Fibroblast of lung (primary cell): ENCODE measurements at places on chromosomes 6 and 20. TPM values are rescaled to one million over a fixed set of nuclear protein-coding genes. Genes with fewer than 3 reads are reported as not detected.
A peak's percentile ranks its signal among the peaks of the same experiment; 100 is the strongest.

DNA sequence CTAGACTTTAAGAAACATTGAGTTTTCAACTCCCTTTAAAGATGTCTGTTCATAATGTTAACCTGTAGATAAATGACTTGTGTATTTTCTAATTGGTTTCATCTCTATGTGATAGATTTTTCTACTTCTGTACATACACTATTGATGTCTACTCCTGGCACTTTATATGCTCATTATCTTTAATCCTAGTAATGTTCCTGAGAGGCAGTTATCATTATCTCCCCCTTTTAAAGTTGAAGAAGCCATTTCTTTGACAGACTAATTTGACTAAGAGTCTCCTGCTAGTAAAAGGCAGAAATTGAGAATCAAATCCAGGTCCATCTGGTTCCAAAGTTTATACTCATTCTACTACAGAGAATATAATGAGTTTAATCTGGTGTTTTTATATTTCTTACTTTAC, 137.2 kb upstream of the SAMD5 start:
- DNase-seq = no peak

- no peak for DNase-seq
These were observed 43.1 kb downstream of the FOXC1 start for GRCh38 chr6:1652842-1653241.

DNA sequence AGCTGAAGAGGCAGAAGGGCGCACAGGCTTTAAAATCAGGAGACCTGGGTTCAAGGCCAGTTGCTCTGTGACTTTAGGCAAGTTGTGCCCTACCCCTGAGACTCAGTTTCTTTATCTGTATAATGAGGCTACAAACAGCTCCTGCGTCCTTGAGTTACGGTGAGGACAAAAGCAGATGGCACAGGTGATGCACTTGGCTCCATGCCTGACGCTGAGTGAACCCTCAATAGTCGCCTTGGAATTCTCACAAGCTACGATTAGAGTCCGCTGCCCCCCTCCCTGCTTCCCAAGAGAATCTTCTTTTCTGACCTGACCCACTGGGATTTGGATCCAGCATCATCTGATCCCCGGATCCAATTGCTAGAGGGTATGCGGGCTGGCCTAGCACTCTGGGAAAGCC, 6.4 kb downstream of the KCNG1 start:
- no peak for DNase-seq

DNA sequence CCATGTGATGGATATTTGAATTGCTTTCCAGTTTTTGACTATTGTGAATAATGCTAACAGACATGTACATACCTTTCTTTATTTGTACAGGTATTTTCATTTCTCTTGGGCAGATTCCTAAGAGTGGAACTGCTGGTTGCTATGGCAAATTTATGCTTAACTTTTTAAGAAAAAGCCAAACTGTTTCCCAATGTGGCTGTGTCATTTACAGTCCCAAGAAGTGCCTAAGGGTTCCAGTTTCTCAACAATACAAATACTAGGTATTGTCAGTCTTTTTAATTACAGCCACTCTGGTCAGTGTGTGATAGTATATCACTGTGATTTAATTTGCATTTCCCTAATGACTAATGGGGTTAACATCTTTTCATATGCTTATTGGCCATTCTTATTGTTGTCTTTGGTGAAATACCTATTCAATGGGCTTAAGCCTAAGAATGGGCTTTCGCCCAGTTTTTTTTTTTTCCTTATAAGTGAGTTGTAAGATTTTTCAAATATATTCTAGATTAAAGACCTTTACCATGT, 10.3 kb downstream of the REPS1 start:
- no peak for DNase-seq

- DNase-seq = peak; percentile 82
These were observed at the start of gene RNF146 for GRCh38 chr6:127266178-127266891. Gene RNF146 (plus strand): TSS chr6:127266864. CDS start chr6:127280339, 13,475 bp downstream.

- no peak for DNase-seq
These were observed 59.8 kb upstream of the FNDC1 start for GRCh38 chr6:159109391-159109790.

COL19A1 gene
- total RNA-seq = under 0.01 TPM in 1 of 2 replicates, not detected in the other

DNA sequence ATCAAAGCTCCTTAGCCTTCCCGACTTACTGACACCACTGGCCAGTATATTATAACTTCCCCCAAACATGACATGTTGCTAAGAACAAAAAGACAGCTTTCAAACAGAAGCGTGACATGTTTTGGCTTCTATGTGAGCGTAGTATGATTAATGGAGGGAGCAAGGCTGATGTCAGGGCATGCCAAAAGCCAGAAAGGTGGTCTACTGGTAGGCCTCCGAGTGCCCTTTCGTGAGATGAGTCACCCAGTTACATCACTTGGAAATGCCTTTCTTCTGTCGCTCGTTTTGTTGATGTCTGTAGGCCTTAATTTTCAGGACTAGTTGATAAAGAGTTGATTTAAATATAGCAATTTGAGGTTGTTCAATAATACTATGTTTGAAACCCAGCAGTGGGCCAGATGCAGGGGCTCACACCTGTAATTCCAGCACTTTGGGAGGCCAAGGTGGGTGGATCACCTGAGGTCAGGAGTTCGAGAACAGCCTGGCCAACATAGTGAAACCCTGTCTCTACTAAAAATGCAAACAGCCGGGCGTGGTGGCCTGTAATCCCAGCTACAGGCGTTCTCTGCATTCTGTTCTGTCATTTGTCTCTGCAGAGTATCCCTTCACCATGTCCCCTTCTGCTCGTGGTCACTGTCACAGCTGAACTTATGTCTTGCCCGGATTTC, 53.3 kb downstream of the CNKSR3 start:
- peak; percentile 90 for DNase-seq

GRCh38 chr6:45586216-45587171, 208.8 kb upstream of the SUPT3H start:
- no peak for DNase-seq

C20orf144 gene
- under 0.01 and 0.17 TPM in 2 replicates for total RNA-seq

- DNase-seq = no peak
These were observed 22.3 kb upstream of the UNC93A start for GRCh38 chr6:167268683-167269280.

- DNase-seq = no peak
These were observed 707 bp upstream of the TOP1 start for GRCh38 chr20:41027872-41028358.

DNA sequence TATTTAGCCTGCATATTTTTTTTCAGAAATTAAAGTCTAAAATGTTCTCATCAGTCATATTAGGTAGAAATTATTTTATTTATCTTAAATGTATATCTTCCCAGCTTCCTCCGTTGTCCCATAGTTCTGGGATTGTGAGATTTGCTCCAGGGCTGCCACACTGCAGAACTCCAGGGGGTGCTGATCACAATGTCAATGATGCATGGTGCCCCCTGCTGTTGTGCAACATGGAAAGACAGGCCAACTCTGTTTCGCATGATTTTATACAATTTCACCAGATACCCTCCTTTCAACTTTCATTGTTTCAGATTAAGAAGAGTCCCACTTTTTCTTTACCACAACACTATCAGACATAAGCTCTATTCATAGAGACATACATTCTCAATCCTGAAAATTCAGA, 35.9 kb downstream of the ID4 start:
- no peak for DNase-seq

GRCh38 chr20:50379049-50379990, 130.9 kb upstream of the PTPN1 start:
- DNase-seq = peak; percentile 97

- DNase-seq = peak; percentile 86
These were observed 1.4 kb downstream of the MAPK13 start for GRCh38 chr6:36131511-36132245.

- peak; percentile 92 for DNase-seq
These were observed 332.3 kb downstream of the BCKDHB start for GRCh38 chr6:80438772-80439171.

FBXL4 gene
- total RNA-seq = 14.9 and 16.8 TPM in 2 replicates

GRCh38 chr6:90604546-90604945, 17.7 kb upstream of the MAP3K7 start:
- no peak for DNase-seq

GRCh38 chr20:34232494-34233087, 8.6 kb upstream of the ASIP start:
- no peak for DNase-seq

SCAF8 gene
- 24.1 and 30.9 TPM in 2 replicates for total RNA-seq

DNA sequence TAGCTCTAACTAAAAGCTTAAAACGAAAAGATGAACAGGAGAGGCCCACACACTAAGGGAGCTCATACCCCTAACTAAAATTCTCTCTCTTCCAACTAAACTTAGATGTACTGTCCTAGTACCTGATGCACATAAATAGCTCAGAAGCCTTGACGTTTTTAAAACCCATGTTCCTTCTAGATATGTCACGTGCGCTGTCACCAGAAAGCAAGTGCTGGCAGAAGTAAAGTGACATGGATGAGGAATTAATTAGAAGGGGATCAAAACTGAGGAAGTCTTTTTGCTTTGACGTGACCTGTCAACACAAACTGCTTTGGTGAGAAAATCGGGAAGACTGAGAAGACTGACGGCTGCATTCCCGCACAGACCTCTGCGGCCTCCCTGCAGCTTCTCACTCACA, 142.5 kb downstream of the ZMYND8 start:
- DNase-seq = no peak

SMOC2 gene
- under 0.01 TPM in 1 of 2 replicates, not detected in the other for total RNA-seq

DNA sequence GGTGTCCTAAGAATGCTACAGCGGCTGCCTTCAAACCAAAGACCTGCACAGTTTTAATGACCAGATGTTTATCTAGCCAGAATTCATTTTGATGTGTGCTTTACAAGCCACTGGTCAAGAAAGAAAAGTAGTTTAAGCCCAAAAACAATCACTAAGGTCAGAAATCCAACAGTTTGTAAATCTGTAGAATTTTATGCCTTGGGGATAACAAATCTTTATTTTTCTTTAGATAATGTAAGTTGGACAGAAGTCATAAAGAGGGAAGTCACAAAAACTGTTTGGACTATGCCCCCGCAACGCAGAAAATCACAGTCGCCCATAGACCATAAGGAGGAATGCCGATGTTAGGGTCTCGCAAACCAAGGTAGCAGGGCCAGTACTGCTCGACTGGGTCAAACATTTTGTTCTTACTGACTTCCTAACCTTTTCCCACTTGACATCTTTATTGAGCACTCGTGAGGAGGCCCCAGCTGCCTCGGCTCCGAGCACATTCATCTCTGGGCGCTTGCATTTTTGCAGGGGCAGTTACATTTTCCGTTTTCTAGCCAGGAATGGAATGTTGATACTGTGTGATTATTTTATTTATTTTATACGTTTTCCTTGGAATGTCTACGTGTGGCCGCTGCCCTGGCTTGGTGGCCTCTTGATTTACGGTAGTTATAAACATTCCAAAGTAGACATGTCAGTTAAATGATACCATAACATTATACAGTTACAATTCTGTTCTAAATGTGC, 56.7 kb upstream of the APCDD1L start:
- DNase-seq = peak; percentile 78

- DNase-seq = no peak
These were observed 154.1 kb upstream of the BMP2 start for GRCh38 chr20:6613280-6613861.

DNA sequence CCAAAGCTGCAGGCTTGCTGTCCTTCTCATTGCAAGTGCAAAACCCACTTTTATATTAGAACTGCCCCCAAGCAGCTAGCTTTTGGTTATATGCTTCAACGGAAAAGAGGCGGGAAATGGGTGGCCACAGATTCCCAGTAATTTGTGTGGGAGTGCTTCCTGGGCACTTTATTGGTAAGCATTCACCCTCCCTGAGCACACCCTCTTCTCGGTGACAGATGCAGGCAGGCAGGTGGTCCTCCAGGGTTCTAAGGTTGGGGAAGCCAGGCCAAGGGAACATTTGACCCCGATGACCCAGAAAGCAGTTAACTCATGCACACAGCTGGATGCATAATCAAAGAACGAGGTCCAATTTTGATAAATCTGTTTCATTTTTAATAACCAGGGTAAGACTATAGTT, 29.1 kb downstream of the PRDM1 start:
- no peak for DNase-seq

FLRT3 gene
- 5.1 and 7.6 TPM in 2 replicates for total RNA-seq

GRCh38 chr6:151101816-151102694, 137.7 kb upstream of the AKAP12 start:
- no peak for DNase-seq

TGM3 gene
- total RNA-seq = under 0.01 TPM in 1 of 2 replicates, not detected in the other

DNA sequence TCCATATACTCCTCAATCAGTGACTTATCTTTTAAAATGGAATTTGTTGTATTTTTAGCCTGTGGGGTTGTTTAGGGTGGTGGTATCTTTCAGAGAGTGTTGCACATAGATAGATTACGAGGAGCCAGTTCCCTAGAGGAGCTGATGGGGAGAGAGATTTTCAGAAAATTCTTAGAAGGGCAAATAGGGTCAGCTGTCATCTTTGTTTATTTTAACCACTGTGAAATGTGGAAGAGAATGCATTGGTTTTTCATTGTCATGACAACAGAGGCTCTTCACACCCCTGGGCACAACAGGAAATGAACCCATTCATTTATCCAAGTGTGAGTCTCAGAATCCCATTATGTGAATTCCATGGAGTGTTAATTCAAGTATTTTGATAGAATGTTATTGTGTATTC, 188.4 kb downstream of the JARID2 start:
- no peak for DNase-seq

DNA sequence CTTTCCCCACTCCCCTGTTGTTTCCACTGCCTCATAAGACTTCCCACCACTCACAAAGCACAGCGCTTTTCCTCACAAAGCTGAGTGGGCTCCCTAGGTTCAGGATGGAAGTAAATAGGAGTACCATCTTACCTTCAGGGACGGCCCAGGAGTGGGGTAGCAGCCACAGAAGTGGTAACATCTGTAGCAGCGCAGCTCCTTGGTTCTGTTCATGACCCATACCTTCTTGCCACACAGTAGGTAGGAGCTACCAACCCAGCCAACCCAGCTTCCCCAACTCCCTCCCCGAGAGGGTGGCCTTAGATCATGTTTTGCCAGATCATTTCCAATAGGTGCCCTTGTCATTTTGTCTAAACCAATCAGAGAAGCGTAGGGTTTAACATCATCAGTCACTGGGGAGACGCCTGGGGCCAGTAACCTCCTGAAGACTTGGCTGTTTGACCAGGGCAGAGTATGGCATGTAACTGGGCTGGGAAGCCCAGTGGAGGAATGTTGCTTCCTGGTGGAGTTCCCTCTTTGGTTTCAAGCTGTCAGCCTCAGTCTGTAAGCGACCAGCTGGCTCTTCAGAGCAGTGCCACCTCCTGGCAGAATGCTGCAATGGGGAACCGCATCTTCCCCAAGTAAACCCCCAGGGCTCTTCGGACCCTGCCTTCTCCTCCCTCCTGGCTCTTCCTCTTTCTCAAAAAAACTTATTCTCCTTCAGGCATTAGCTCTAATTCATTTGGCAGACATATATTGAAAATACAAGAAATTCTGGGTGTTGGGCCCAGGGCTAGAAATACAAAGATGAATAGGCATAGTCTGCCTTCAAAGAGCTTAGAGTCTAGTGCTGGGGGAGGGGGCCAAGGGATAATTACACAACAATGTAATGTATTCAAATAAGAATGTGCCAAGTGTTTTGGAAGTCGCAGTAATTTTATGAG, at the start of gene HLA-DMA:
HLA-DMA (minus strand) TSS at position 281 of the 923 bp plus-strand sequence; CDS start at position 220, 61 bp downstream.
- DNase-seq = peak; percentile 84
